ENCODE measurements at places on chromosomes 1 and 21.

DNA sequence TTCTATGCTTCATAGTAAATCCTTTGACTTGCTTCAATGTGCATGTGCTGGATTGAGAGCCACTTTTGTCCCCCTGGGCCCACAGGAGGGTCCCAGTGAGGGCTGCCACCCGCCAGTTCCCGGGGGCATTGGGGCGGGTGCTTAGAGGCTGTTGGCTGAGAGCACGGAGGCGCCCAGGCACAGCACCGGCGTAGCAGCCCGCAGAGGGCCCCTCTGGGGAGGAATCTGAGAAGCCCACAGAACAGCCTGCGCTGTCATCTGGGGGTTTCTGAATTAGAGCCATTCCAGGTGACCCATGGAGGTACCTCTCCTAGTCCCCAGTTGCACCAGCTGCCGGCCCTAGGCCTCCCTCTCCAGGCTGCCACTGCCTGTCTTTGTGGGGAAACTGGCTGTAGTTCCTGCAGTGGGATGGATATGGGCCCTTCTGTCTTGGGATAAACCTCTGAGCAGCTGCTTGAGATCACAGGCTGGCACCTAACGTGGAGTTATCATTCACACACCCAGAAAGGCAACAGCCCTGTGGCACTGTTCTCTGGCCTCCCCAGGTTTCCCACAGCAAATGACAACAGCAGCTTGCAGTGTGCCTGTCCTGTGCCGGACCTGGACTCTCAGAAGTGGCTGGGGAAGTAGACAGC, 39.5 kb downstream of the TMEM51 start:
- DNase-seq = no peak

DNA sequence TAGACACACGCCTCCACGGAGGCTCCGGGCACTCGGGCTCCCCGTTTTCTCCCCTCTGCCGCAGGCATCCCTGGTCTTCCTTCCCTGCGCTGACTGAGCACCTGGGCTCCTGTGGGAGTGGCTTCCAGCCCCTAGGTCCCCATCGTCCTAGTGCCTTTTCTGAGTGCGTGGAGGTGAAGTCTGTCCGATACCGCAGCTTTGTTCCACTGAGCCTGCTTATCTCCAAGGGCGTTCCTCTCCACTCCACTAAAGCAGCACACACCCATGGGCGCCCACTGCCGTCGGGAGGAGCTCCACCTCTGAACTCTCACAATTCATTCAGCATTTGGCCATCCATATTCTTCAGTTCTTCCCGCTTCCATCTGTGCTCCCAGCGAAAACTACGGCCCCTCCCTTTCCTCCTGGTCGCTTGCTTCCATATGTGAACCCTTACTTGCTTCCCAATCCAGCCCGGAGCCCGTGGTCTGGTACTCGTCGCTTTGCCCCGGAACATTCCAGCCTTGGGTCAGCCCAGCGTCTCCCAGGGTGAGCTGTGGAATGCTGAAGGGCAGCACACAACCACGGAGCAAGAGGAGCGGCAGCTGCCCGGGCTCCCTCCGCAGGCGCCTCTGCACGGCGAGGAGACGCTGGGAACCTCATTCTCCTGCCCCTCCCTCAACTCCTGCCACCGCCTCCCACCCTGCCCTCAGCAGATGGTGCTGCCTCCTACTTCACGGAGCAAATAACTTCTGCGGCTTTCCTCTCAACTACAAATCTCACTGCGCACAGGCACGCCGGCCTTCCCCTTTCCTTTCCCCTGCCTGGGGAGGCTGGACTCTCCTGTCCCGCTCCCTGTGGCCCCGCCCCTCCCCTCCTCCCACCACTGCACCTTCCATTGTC, 27.5 kb downstream of the ATP8B2 start:
- no peak for DNase-seq

- no peak for DNase-seq
These were observed 178.5 kb downstream of the ZC3H11B start for GRCh38 chr1:219434285-219434922.

DNA sequence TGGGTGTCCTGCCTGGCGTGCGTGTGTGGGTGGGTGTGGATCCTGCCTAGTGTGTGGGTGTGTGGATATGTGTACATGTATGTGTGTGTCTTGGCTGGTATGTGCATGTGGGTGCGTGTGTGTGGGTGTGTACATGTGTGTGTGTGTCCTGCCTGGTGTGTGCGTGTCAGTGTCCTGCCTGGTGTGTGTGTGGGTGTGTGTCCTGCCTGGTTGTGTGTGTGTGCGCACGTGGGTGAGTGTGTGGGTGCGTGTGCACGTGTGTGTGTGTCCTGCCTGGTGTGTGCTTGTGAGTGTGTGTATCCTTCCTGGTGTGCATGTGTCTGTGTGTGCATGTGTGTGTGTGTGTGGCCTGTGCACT, 60.1 kb downstream of the PRDM16 start:
- no peak for DNase-seq

- DNase-seq = peak; percentile 92
These were observed at the start of gene MFAP2 for GRCh38 chr1:16980473-16981268. Gene MFAP2, minus strand, starts transcription at chr1:16980620. Its CDS starts 2,347 bp downstream, at chr1:16978273.

GRCh38 chr1:65255035-65255655, 54.2 kb upstream of the DNAJC6 start:
- peak; percentile 82 for DNase-seq

- DNase-seq = no peak
These were observed 312.1 kb upstream of the VAMP3 start for GRCh38 chr1:7458946-7459345.

- no peak for DNase-seq
These were observed 31.4 kb downstream of the PLPP3 start for GRCh38 chr1:56547977-56548376.

GRCh38 chr21:45833414-45833813, 148.2 kb upstream of the COL6A1 start:
- no peak for DNase-seq

GRCh38 chr21:31351960-31352359, 7.9 kb upstream of the TIAM1 start:
- no peak for DNase-seq

GRCh38 chr1:90356991-90357390, 360.1 kb downstream of the BARHL2 start:
- DNase-seq = no peak

- DNase-seq = no peak
These were observed 57.3 kb upstream of the STUM start for GRCh38 chr1:226491093-226491850.

DNA sequence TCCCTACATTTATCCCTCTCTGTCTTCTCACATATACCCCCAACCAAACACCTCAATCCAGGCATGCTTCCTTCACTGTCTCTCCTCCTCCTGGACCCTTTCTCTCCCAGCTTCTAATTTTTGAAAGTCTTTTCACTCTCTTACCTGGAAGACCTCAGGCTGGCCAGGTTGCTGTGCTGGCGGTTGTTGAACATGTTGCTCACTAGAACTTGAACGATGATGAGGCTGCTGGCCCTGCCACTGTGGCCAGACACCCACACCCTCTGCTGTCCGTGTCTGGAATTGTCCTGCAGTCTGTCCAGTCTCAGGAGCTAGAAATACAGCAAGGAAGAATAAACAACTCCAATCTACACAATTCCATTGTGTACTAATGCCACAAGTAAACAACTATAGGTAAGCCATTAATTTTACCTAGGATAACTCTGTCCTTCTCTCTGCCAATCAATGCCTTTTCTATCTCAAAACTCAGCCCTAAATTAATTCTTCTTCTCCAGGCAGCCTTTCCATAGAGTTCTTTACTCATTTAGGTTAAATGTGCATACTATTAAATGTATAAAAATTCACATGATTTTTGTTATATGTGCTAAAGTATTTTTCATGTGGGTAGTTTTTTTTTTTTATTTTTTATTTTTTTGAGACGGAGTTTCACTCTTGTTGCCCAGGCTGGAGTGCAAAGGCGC, 5.1 kb upstream of the CTSK start:
- peak; percentile 79 for DNase-seq

DNA sequence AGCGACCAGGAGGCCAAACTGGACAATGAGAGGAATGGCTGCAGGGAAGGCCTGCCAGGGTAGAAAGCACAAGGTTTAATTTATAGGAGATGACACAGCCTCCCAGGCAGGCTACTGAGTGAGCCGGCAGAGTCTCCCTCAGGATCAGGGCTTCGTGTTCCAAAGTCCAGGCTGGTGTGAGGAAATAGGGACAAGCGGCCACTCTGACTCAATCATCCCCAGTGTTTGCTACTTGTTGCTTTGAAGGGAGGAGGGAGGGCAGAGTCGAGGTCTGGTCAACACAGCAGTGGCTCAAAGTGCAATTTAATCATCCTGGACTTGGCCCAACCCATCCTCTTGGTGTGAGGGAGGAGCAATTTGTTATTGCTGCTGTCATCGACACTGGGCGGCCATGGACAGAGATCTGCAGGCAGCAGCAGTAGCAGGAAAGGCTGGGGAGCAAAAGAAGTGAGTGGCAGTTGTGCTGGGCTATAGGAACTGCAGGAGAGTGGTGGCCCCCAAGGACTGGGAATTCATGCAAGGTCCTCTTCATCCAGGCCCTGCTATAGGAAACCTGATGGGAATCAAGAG, 27.5 kb downstream of the TBX15 start:
- peak; percentile 63 for DNase-seq

- no peak for DNase-seq
These were observed 68.4 kb downstream of the USP24 start for GRCh38 chr1:55146781-55147180.

DNA sequence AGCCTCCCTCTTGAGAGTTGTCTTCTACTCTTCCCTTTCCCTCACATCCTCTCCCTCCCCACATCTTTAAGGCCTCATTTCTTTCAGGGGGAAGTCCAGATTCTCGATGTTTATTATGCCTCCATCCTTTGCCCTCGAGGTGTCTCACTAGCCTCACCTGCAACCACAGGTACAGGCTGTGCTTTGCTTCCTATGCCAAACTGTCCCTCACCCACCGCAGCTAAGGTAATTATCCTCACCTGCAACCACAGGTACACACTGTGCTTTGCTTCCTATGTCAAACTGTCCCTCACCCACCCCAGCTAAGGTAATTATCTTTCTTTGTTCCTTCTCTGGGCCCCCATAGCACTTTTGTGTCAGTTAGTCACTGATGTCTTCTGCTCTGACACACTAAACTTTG, 328.1 kb upstream of the SNX7 start:
- DNase-seq = no peak

GRCh38 chr1:212667223-212668139, 32.2 kb downstream of the BATF3 start:
- peak; percentile 94 for DNase-seq

- peak; percentile 59 for DNase-seq
These were observed 5.0 kb upstream of the KCNJ9 start for GRCh38 chr1:160076295-160076694.
